ENCODE measurements at places on chromosomes 6 and 20.

- DNase-seq = no peak
These were observed 83.7 kb downstream of the MKKS start for GRCh38 chr20:10350188-10350842.

DNA sequence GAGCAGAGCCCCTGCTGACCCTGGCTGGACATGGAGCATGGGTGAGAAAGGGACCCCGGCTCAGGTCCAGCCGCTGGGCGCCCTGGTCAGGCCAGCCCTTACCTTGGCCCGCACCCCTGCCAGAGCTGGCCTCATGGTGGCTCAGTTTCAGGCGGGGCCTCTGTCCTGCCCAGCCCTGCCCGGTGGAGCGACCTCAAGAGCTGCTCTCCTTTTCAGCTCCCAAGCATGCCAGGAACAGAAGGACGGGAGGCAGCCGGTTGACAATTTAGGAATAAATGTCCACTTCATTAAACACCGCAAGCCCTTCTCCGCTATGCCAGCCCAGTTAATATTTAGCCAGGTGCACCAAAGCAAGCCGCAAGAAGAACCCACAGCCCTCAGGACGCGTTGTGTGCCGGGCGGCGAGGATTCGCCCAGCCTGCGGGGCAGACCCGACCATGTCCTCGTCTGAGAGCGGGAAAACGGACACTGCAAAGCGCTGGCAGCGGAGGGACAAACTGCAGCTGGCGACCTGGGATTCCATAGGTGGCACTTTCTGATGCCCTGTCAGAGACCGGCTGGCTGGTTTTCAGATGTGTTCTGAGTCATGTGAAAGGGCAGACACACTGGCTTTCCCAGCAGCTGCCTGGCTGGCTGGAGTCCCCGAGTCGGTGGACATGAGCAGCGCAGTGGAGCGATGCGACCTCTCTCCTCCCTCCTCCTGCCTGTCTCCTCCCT, 221.9 kb downstream of the TTLL2 start:
- no peak for DNase-seq

DNA sequence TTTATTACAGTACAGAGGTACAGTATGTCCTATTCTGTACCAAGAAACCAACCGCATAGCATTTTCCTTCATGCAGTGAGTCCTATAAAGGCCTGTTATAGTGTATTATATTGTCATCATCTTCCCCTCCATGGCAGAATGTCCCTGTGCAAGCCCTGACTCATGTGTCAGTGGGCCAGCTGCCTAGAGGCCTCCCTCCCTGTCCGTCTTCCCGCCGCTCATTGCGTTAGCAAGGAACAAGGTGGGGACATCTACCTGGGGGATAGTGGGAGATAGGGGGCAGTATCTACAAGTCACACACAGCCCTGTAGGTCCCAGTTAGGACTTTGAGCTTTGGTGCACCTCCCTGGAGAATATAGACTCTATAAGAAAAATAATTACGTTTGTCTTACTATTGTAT, 27.1 kb downstream of the ARFGEF2 start:
- DNase-seq = no peak

DNA sequence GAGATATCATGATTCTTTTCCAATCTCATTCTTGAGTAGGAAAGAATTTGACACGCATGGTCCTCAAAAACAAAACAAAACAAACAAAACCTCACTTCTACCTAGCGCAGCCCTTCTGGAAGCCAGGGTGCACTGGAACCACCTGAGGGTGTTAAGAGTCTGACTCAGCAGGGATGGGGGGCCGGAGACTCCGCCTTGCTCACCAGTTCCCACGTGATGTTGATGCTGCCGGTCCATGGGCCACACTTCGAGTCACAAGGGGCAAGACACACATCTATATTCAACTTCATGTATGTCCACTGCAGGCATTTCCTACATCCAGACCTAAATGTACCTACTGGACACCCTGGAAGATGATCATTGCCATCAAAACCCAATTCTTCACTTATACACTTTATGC, 30.4 kb downstream of the BFSP1 start:
- no peak for DNase-seq

GRCh38 chr6:99330159-99330558, 19.3 kb downstream of the FAXC start:
- DNase-seq = no peak

GRCh38 chr20:25046181-25046641, 11.7 kb downstream of the ACSS1 start:
- DNase-seq = no peak

- DNase-seq = no peak
These were observed 318.2 kb upstream of the RGS17 start for GRCh38 chr6:153449279-153449678.

DNA sequence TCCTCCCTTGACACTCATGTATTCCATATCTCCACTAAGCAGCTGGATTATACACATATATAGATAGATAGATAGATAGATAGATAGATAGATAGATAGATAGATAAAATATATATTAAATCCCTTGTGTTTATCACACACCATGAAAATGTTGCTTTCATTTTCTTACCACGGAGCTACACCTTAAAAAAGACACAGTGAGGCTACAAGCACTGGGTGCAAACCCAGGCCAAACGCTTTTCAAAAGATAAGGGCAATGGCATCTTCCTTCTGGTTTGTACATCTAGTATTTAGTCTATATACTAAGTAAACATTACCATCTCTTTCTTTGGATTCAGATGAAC, 377.1 kb downstream of the ESR1 start:
- no peak for DNase-seq

DNA sequence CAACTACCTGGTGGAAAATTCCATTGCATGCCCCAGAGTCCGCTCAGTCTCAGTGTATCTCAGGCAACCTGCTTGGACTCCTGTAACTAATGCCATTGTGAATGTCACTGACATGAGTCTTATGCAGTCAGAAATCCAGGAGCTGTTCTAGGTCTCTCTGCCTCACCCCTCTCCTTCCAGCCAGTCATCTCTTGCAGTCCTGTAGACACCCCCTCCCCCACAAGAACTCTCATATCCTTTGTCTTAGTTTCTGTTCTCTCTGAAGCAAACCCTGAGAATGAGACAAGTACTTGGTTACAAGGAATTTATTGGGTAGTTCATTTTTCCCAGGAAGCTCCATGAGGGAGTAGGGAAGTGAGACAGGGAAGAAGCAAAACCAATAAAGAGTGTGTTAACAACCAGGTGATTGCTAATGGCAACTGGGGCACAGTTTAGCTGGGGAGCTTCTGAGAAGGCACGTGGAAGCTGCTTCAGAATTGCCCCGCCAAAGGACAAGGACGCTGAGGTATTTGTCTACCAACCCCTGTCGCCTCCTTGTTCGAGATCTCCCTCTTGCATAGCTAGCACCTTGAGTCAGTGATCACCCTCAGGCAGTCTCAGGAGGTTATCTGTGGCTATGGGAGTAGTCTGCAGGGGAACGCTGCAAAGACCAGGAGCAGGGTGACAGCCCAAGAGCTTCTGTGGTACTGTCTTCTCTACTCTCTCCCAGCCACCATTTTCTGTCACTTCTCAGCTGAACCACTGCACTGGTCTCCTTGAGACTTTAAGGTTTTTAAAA, 911.4 kb upstream of the FLRT3 start:
- DNase-seq = no peak

DNA sequence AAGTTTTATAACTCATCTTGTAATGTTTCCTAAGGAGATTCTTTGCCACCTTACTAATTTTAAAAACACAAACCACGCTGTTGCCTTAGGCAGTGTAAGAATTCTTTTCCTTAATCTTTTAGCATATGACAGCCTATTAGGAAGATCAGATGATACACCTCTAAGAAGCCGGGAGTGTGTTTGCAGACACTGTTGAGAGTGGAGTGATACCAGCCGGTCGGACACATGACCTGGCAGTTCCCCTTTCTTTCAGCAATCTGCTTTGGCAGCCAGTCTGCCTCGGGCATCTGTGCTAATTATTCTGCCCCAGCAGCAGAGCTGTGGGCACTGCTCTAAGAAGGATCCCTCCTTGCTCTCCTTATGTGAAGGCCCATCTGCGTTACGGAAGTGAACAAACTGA, 50.9 kb downstream of the PLCB4 start:
- DNase-seq = peak; percentile 2

- no peak for DNase-seq
These were observed 39.4 kb downstream of the YTHDF1 start for GRCh38 chr20:63176427-63177133.

DNA sequence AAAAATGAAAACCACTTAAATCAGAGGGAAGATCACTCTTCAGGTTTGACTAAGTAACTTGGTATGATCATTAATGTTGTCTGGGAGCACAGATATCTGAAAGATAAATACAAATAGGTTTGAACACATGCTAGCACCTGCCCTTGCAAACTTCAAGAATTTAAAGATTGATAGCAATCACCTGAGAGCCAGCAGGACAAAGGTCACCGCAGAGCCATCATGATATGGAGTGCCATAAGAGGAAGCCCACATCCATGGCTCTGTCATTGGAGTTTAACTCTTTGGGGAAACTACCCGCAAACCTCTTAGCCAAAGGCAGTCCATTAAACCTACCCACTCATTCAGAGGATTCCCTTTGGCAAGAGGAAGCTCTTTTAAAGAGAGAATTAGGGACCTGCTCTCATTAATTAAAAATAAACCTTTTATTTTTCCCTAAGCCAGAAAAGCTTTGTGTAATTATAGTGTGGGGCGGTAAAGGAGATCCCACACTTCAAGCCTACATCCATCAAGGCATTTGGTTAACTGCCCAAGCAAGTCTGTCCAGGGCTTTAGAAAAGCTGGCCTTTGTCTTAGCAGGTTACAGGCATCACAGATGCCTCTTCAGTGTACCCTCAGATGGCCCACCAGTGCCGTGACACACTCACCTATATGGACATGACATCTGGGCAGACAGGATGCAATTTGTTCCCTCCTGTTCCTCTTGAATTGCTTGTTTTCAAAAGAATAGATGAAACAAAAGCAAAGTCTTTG, 73.0 kb downstream of the SASH1 start:
- no peak for DNase-seq

- DNase-seq = no peak
These were observed 182.9 kb downstream of the LY86 start for GRCh38 chr6:6771224-6771945.

GRCh38 chr6:56851541-56852259, 103.2 kb upstream of the BEND6 start:
- DNase-seq = peak; percentile 48

DNA sequence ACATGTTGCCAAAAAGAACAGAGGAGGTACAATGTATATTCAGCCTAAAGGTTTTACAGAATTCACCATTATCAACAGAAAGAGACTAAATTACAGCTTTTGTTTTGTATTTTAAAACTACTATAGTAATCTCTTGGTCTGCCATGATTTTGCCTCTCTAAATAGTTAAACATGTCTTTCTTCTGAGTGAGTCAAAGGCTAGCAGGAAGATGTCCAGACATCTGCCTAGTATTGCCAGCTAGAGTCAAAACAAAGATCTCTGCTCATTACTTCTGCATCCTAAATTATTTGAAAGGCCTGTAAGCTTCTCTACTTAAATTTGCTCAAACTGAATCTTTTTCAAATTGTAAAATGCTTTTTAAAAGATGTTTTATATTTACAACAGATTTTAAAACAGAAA, 8.8 kb downstream of the ASF1A start:
- no peak for DNase-seq

- DNase-seq = no peak
These were observed 24.6 kb downstream of the MYLK4 start for GRCh38 chr6:2725999-2726567.

- DNase-seq = no peak
These were observed 170.7 kb downstream of the EPHA7 start for GRCh38 chr6:93248631-93249030.

GRCh38 chr6:105759946-105760345, 326.2 kb upstream of the PRDM1 start:
- DNase-seq = no peak

- no peak for DNase-seq
These were observed 41.7 kb downstream of the CDK5RAP1 start for GRCh38 chr20:33359399-33360261.

- DNase-seq = no peak
These were observed 248.4 kb downstream of the MYLK4 start for GRCh38 chr6:2502096-2502997.

- DNase-seq = no peak
These were observed 23.1 kb upstream of the LAMP5 start for GRCh38 chr20:9491324-9491723.

DNA sequence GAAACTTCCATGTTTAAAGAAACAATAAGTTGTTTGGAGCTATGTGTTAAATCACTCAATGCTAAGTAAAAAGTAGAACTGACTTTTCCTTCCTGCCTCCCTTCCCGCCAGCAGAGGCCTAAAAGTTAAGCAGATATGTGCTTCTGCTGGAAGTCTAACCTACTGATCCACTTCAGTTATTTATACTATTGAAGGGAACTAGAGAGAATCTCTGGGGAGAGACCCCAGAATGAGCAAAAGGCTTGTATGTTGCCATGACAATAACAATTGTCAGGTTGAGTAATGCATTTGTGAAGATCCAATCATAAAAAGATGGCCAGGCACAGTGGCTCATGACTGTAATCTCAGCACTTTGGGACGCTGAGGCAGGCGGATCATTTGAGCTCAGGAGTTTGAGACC, 24.7 kb downstream of the MGME1 start:
- no peak for DNase-seq

- DNase-seq = no peak
These were observed 82.7 kb downstream of the MDN1 start for GRCh38 chr6:89736893-89737292.

DNA sequence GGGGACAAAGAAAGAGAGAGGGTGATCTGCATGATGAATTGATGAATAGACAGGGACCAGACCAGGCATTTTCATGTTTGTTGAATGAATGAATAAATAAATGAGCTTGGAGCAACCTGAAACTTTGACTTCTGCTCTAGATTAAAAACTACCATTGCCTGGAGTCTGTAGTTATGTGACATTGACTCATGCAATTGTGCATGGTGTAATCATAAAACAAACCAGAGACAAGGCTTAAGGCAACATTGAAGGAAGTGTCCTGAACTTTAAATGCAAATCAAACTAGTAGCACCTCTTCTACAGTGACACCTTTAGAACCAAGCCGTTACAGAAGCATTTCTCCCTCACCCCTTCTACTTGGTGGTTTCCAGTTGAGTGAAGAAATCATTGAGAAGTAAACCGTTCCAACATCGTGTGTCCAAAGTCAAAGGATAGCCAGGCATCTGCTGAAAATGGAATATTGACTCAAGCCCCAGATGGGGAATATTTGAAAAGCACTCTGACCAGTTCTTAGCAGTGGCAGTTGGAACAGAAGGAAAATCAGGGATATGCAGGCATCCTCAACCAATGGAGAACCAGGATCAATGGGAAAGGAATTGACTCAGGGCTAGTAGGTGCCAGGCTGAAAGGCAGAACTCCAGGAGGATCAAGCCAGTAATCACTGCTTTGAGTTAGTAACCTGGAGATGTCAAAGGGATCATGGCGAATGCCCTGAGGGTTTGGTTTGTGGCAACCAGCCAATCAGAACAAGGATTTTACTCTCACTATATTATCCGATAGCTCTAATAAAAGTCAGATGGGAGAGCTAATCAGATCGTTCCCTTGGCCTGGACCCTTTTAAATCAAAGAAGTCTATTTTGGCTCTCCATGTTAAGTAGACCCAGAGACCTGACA, 171.2 kb upstream of the TSHZ2 start:
- DNase-seq = no peak

- DNase-seq = no peak
These were observed 20.0 kb downstream of the FAM209B start for GRCh38 chr20:56552911-56553629.

- no peak for DNase-seq
These were observed 33.9 kb downstream of the SOBP start for GRCh38 chr6:107523794-107524193.

GRCh38 chr20:35560105-35560511, 18.2 kb downstream of the ERGIC3 start:
- no peak for DNase-seq

GRCh38 chr6:112690497-112691202, 343.5 kb downstream of the RFPL4B start:
- DNase-seq = no peak
